Fibroblast of skin of back (primary cell): ENCODE measurements at places on chromosomes 5 and 9.
A peak's percentile ranks its signal among the peaks of the same experiment; 100 is the strongest.

DNA sequence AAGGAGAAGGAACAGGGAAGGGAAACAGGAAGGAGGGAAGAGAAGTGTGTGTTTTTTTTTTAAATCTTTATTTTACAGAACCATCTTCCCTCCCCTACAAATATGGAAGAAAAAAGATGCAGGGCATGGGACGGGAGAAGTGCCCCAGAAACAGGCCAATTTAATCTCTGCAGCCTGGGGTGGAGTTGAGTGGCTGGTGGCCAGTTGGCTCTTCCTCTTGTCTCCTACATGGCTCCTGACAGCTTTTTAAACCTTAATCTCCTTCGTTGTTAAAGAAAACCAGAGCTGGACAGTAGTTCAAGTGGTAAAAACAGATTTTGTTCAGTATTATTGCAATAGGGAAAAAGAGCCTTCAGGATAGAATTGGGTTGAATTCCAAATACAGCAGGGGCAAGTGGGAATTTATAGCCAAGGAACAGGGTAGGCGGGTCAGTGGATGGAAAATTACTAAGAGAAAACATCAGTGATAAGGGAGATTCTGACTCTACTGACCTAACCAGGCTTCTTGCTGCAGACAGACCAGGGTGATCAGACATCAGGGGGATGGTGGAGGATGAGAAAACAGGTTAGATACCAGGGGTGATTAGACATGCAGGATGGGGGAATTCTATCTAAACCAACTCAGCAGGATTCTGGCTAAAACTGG is 125.1 kb upstream of the CLINT1 start:
- DNase-seq: no peak

- peak; percentile 74 for DNase-seq
Measured at GRCh38 chr5:15694696-15695214, 194.8 kb downstream of the FBXL7 start.

- no peak for DNase-seq
Measured at GRCh38 chr9:37398464-37399025, 24.0 kb upstream of the GRHPR start.

DNA sequence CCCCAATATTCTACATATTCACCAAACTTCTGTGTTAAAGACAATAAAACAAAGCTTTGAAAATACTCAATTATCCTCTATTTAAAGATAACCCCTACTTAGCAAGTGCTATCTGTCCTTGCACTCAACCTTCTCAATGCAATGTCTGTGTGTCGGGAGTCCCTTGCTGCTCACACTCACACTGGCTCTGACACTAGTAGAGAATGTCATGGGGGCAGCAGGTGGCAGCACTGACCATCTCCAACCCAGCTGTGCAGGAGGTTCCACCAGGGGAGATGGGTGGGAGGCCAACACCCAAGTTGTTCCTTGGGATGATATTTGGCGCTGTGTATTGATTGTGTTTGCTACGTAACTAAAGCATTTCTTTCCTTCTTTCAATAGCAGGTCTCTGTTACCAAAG is 59.4 kb upstream of the SIMC1 start:
- DNase-seq: no peak

DNA sequence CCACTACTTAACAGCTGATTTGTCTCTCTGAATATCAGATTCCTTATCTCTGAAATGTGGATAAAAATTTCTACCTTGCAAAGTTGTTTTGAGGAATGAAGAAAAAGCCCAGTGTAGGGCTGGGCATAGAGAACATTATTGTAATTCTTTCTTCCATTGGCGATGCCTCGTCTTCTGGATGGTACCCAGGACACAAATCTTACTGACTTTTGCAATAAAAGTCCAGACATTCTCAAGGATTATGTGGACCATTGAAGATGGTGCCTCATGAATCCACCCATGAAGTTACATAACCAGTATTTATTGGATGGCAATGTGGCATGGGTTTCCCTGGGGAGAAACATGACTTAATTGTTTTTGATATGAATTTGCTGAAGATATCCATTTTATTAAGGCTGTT is 33.1 kb downstream of the NNT start:
- no peak for DNase-seq

DNA sequence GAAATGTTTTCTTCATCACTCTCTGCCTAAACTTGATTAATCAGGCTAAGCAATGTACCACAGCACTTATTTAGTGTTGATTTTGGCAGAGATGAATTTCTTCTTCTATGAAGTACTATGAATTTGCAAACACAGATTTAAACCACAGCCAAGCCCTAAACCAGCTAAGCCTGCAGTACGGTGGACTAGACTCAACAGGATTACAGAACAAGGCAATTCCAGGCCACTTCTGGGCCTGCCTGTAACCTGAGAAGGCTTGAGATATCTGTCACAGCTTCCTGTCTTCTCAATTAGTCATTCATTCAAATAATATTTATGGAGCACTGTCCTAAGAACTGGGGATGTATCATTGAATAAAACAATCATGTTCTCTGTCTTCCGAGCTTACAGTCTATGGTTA is 32.4 kb upstream of the CAST start:
- peak; percentile 97 for DNase-seq

DNA sequence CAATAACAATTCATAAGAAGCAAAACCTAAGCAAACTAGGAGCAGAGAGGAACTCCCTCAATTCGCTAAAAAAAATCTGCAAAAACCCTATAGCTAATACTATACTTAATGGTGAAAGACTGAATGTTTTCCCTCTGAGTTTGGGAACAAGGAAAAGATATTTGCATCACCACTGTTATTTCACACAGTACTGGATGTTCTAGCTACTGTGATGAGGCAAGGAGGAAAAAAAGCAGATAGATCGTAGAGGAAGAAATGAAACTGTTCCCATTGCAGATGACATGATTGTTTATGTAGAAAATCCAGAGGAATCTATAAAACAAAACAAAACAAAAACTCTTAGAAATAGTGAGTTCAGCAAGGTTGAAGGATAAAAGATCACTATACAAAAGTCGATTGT is 116.7 kb downstream of the PHF2 start:
- DNase-seq: no peak

- DNase-seq: peak; percentile 28
Measured at GRCh38 chr5:58751222-58751837, 168.5 kb downstream of the RAB3C start.

DNA sequence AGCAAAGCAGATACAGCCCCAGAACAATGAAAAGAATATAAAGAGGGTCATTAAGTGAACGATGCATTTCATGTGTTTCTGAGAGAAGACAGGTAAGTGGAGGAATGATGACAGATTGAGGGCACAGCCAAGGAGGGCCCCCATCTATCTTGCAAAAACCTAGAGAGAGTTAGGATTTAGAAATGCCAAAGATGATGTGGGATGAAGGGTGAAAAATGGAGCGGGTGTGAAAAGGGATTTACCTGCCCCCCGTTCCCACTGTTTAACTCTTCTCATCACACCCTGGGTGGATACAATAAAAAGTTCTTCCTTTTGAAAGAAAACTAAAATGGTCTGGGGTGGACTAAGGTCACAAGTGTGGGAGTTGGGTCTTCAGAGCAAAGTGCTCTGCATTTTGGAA is 18.5 kb upstream of the PPP2R2B start:
- no peak for DNase-seq

GRCh38 chr5:174589011-174589410 is 135.4 kb upstream of the MSX2 start:
- no peak for DNase-seq

DNA sequence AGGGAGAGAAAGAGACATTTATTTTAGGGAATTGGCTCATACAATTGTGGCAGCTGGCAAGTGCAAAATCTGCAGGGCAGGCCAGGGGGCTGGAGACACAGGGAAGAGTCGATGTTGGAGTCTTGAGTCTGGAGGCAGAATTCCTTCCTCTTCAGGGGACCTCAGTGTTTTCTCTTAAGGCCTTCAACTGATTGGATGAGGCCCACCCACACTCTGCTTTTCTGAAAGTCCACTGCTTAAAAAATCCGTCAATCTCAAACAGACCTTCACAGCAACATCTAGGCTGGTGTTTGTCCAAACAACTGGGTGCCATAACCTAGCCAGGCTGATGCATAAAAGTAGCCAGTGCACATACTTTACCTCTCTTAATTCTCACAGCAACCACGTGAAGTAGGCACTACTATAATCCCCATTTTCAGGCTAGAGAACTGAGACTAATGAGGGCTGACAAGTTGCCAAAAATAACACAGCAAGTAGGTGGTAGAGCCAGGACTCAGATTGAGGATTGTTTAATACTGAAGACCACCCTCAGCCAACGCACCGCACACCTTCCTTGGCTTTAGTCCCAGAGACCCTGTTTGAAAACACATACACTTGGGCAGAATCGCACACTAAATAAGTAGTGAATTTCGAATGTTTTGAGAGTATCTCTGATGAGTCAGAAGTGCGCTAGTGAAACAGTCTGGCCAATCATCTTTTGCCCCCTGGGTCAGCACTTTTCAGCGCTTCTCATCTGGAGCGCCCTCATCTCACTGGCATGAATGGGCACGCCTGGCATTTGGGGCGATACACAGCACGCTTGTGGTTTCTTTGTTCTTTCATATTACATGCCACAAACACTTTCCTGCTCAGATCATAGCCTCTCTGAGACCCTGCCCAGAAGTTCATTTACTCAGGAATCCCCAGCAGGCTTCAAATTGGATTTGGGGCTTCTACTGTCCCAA is 591.4 kb downstream of the CCDC171 start:
- peak; percentile 72 for DNase-seq

- peak; percentile 82 for DNase-seq
Measured at GRCh38 chr5:154371687-154372086, 74.1 kb upstream of the SAP30L start.

DNA sequence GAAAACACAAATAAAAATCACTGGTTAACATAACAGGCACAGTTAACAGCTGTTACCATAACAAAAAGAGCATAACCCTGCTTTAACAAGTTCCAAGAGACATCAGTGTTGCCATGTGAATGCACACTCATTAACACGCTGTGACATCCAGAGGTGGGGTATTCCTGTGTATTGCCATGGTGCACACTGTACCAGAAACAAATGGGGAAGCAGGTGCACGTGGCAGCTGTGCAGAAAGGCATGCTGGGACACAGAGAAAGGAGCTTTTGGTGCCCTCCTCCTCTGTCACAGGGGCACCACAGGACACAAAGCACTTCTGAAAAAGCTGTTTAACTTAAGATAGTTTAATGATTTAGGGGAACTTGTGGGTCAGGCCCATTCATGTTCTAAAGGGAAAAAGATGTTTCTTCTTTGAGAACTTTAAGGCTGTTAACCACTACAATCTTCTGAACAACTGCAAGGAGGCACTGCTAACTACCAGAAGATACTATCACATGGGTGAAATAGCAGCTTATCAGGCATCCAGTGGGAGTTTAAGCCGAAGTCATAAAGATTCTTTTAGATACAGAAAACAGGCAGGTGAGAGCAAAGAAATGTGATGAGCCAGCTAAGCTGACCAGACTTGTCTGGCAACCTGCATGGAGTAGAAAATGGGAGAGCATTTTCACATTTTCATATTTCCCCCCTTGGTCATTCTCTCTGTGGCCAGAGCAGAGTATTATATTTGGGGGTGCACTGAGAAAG is 56.4 kb upstream of the GOLPH3 start:
- no peak for DNase-seq

GRCh38 chr5:39928709-39929108 is 503.9 kb upstream of the DAB2 start:
- DNase-seq: peak; percentile 9

DNA sequence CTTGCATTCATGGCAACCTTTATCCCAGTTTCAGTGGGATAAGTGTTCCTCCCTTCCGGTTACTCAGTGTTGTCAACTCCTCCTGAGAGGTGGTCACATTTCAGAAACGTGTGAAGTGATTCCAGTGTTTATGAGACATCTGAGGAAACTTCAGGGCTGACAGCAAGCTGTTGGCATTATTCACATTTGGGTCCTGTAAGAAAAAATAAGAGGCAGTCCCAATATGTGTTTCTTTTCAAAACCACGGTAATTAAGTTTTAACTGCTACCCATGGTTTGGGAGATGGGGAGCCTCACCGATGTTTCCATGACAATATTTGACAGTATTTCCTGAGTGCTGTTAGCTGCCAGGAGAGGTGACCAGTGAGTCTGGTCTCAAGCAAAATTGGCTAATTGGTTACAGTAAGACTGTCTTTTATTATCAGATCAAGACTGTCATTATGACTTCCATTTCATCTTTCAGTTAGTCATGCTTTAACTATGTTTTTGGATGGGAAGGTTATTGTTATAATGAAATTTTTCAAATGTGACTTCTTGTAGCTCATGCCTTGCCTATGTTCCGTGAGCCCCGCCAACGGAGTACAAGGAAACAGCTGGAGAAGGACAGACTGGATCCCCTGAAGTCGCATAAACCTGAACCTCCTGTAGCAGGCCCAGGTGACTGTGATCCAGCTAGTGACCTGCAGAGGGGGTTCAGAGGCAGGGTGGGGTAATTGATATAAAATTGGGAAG is 115.3 kb downstream of the GDNF start:
- DNase-seq: peak; percentile 83

DNA sequence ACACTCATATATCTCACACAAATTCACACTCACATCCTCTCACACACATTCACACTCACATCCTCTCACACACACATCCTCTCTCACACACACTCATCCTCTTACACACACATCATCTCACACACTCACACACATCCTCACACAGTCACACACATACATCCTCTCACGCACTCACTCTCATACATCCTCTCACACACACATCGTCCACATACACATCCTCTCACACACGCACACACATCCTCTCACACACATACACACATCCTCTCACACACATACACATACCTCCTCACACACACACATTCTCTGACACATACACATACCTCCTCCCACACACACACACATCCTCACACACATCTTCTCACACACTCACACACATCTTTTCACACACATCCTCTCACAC is 129.1 kb upstream of the SLC30A5 start:
- DNase-seq: no peak
